ENCODE measurements at places on chromosomes 5 and 9.

GRCh38 chr5:115947260-115947659 is 15.0 kb upstream of the LVRN start:
- DNase-seq: no peak

DNA sequence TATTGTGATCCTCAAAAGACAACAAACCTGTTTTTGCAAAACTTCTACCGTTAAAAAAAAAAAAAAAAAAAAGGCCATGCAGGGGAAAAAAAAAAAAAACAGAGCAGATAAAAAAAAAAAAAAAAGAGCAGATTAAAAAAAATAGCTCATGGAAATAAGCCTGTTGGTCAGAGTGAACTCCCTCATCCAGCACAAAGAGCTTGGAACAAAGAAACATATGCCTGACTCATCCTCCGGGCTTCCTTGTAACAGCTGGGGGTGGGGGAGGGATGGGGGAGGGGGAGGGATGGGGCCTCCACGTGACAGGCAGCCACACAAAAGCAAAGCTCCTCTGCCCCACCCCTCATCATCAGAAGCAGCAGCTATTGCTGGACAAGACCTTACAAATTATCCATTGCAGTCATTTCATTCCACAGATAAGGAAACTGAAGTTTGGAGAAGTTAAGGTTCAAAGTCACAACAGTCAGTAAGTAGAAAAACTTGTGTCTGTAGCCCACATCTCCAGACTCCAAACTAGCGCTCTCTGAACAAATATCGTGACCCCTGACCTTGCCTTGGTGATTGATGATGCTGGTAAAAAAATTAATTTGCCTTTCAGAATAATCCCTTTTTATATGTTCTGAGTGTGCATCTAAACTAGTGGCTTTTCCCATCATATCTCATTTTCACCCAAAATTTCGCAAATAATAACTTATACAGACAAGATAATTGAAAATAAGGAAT is 38.9 kb downstream of the SLC35D2 start:
- peak; percentile 15 for DNase-seq

DNA sequence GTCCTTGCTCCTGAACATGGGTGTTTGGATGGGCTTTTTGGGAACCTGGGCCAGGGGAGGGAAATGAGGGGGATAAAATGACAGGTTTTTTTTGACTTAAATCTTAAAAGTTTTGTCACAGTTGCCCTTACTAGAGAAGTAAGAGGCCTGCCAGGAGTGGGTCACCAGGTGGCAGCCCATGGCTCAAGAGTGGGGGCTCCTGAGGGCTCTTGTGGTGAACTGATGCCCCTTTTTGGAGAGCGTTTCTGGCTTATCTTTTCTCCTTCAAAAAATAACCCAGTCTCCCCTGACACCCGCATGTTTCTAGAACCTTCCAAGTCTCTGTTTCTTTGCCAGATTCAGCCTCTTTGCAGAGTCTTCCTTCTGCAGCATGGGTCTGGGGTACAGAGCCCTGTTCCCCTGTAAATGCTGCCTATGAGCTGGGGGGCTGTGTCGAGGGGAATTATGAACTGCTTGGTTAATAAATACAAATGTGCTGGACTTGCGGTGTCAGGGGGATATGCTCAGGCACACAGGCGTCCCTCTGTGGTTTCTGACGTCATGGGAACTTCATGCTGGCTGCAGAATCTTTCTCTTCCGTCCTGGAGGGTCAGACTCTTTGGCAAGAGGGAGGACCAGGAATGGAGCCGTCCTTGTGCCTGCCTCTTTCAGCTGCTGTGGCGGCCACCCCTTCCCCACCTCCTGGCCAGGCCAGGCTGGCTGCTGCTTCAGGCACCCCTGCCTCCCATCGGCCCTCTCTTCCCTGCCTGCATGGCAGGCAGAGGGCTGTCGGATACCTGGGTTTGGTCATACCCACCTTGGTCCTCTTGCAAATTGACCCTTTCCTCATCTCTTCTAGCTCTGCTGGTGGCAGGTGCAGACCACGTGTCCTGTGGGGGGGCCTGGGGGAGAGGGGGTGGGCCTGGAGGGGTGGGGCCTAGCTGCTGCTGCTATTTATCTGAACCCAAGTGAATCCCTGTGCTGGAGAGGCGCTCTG is 30.1 kb downstream of the PTPA start:
- DNase-seq: no peak

GRCh38 chr9:95005278-95006143 is 279.0 kb downstream of the AOPEP start:
- no peak for DNase-seq

DNA sequence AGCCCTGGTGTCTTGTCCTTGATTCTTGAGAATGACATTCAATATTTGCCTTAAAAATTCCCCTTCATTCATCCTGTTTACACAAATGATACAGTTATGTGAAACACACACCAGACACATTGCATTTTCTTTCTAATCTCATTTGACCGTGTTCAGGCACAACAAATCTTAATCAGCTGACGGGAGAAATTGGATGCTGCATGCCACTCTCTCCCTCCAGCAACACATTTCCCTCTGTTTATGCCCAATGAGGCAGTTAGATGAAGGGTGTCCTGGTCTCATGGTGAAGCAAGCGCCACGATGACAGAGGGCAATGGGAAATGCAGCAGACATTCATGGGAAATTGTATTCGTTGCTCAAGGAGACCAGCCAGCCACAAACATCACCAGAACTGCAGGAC is 3.2 kb upstream of the FGF1 start:
- DNase-seq: no peak

DNA sequence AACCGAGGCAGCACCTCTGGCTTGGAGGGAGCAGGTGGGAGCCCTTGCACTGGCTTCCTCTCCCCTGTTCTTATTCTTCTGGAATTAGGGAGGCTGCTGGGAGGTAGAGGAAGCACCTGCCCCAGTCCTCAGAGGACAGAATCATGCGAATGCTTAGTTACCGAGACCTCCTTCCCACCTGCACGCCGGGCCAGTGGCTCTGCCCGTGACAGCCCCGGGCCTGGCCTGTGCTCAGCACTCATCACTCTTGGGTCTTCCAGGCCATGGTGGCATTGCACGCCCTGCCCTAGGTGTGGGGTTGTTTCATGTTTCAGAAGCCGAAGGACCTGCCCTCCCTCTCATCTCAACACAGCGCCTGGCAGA is 45.3 kb upstream of the NKD2 start:
- DNase-seq: no peak

DNA sequence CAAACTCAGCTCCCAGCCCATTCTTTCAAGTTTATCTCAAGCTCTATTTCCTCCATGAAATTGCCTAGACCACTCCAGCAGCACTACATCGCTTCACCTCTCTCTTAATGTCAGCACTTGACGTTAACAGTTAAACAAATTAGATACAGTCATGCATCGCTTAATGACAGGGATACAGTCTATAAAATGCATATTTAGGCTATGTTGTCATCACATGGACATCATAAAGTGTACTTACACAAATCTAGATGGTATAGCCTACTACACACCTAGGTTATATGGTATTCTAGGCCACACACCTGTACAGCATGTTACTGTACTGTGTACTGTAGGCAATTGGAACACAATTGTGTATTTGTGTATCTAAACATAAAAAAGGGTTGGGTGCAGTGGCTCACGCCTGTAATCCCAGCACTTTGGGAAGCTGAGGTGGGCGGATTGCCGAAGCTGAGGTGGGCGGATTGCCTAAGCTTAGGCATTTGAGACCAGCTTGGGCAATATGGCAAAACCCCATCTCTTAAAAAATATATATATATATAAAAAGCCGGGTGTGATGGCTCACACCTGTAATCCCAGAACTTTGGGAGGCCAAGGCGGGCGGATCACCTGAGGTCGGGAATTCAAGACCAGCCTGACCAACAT is 13.4 kb upstream of the PCSK5 start:
- no peak for DNase-seq

GRCh38 chr9:26520141-26520540 is 372.5 kb downstream of the CAAP1 start:
- no peak for DNase-seq

GRCh38 chr5:140399979-140400729 is 1.5 kb upstream of the ANKHD1 start:
- no peak for DNase-seq

DNA sequence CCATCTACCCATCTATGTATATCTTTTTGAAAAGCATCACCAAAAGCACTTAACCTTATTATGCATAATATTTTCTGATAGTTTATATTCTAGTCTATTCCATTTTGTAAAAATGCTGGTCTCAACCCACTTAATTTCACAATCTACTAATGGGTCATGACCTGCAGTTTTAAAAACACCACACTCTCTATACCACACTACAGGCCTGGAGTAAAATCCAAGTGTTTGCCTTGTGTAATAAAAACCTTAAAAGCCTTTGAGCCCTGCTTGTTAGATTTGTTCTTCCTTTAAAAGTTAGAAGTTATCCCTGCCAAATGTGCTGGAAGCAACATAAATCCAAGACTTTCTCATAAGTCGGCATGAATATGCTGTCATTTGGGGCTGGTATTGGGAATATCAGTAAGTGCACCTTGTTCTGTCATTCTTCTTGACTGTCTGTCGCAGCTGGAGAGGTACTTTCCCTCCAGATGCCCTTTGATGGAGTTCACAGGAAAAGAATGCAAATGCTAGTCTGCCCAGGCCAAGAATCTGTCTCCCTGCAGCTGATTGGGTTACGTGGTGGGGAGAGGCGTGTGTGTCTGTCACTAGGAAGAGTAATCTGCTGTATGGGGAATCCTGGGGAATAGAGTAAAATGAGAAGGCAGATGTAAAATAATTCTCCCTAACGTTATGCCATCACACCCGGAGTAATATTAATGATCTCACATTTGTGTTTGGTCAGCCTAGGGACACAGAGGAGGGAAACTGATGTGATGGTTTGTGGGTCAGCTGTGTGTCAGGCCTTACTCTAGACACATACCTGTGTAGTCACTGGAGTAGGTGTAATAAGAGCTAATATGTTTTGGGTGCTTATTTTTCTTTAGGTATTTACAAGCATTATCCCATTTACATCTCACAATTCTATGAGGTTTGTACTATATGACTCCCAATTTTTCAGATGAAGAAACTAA is 79.4 kb downstream of the ZNF366 start:
- DNase-seq: no peak

GRCh38 chr5:174843263-174844250 is 119.2 kb downstream of the MSX2 start:
- DNase-seq: no peak

- DNase-seq: no peak
These were observed 52.6 kb downstream of the INIP start for GRCh38 chr9:112665347-112665746.

DNA sequence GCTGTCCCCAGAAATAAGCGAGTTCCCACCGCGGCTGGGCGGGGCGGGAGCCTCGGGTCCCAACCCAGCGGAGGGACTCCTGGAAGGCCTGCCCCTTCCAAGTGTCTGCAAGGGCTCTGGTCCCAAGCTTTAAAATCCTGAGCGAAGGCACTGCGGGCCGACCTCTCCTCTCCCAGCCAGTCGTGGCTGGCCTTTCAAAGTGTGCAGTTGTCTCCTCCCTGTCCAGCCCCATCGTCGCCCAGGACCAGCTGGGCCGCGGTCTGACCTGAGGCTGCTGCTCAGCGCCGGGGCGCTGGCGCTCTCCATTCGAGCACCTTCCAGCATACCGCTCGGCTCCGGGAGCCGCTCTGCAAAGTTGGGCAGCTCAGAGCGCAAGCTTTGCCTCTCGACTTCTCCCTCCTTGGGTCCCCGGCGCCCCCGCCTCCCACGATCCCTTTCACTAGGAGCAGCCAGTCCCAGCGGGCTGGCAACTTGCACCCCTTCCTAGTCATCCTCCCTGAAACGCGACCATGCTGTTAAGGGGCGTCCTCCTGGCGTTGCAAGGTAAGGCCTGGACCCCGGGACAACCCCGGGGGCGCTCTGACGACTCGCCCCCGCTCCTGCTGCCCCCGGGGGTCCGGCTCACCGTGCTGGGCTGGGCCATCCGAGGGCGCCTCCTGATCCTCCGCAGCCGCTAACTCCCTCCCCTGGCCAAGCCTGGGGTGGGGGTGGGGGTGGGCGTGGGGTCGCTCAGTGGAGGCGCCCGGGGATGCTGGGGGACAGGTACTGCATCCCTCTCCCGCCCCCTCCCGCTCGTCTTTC is at the start of gene MAMDC2:
MAMDC2 (plus strand) TSS at position 160 of the 801 bp plus-strand sequence; CDS start at position 510, 350 bp downstream.
- no peak for DNase-seq

GRCh38 chr5:143023411-143024096 is 253.4 kb downstream of the ARHGAP26 start:
- DNase-seq: no peak

GRCh38 chr5:180119031-180119902 is 47.7 kb upstream of the RNF130 start:
- no peak for DNase-seq

DNA sequence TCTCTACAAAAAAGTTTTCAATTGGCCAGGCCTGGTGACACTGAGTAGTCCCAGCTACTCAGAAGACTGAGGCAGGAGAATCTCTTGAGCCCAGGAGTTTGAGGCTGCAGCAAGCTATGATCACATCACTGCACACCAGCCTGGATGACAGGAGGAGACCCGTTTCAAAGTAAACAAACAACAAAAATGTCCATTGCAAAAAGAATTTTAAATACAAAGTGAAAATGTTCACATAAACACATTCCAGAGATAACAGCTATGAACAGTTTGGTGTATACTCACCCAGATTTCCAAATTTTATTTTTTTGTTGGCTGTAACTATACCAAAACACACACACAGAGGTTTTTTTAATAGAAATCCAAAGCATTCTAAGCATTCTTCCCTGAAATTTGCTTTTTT is 39.8 kb downstream of the ADRA1B start:
- DNase-seq: no peak

DNA sequence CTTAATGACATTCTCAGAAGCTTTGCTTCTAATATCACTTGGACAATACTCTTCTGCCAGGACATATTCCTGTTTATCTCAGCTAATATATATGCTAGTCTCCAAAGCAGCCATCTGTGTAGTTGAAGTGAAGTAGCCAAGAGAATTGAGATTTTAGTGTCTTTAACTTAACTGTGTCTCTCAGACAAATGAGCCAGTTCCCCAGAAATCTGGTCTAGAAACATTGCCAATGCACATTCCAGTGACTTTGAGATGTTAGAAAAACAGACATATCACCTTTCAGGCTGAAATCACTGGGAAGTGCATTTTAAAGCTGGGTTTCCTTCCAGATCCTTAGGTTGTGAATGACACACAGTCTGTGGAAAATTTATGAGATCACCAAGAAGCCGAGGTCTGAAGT is 114.6 kb downstream of the MTX3 start:
- no peak for DNase-seq

DNA sequence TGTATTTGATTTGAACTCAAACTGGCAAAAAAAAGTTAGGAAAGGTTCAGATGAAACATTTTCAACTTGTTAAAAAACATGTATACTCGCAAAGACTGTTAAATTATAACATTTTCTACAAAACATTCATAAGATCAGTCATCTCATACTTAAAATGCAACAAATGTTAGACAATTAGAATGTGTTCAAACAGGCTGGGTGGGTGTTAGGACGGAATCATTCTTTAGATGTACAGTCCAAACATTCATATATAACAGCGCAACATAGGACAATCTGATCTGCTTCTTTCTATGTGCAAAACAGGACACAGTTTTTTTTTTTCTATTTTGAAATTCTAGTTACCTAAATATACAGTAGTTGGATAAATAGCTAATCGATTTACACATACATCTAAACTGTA is 22.2 kb downstream of the IL4 start:
- DNase-seq: no peak

DNA sequence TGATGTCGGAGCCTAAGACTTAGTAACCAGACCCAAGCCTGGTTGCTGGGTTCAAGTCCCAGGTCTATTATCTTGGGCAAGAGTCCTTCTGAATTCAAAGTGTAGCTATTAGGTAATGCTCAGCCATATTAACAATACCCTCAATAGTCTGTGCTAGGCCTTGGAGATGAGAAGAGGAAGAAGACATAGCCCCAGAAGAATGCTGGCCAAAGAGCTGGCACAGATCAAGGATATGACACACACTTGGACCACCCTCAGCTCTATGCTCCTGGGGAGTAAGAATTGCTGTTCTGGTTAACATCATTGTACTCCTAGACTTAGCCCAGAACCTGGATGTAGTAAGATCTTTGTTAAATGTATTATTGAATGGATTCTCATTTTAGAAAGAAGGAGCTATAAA is 426.7 kb downstream of the CDK5RAP2 start:
- DNase-seq: no peak
